ENCODE measurements at places on chromosomes 1 and 21. TPM values are rescaled to one million over a fixed set of nuclear protein-coding genes. Genes with fewer than 3 reads are reported as not detected.

- DNase-seq = no peak
- no peak overlapping the region for H3K4me3 ChIP-seq
- H3K4me1 ChIP-seq = peaks cover 25% of the 10 kb centered on the region
- no peaks in the 10 kb centered on the region for H3K27me3 ChIP-seq
- no peak overlapping the region for H3K27ac ChIP-seq
- peaks cover 24% of the 10 kb centered on the region for H3K36me3 ChIP-seq
Observed at GRCh38 chr1:12339396-12339795, 109.6 kb downstream of the VPS13D start.

- no peaks in the 10 kb centered on the region for H3K27me3 ChIP-seq
- no peak for DNase-seq
- no peak overlapping the region for H3K4me3 ChIP-seq
- H3K4me1 ChIP-seq = peaks cover 10% of the 10 kb centered on the region
- H3K27ac ChIP-seq = no peak overlapping the region
- H3K36me3 ChIP-seq = no peaks in the 10 kb centered on the region
Observed at GRCh38 chr1:236417336-236417735, 23.2 kb downstream of the EDARADD start.

- peaks cover 56% of the 10 kb centered on the region for H3K4me1 ChIP-seq
- no peak overlapping the region for H3K27ac ChIP-seq
- no peaks in the 10 kb centered on the region for H3K27me3 ChIP-seq
- peaks cover 31% of the 10 kb centered on the region for H3K36me3 ChIP-seq
Observed at GRCh38 chr1:51871351-51871975, 7.1 kb downstream of the NRDC start.

- no peak for DNase-seq
- no peak overlapping the region for H3K27ac ChIP-seq
- peaks cover 53% of the 10 kb centered on the region for H3K27me3 ChIP-seq
- peaks cover 1% of the 10 kb centered on the region for H3K36me3 ChIP-seq
Observed at GRCh38 chr1:11482701-11483479, 3.9 kb downstream of the DISP3 start.

DNA sequence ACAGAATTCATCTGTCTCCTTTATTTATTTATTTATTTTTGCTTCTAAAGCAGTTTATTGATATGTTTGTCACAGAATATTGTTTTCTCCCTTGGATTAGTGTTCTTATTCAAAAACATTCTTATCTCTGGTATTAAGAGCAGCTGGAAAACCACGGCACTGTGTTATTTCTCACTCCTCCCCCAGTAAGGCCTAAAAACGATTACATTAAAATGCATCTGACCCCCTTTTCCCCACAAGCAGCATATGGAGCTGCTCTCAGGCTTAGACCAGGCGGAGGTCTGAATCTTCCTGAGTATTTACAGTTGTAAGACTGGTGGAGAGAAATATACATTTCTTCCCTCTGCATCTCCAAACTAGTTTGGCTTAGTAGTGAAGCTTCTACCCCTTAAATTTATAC, 86.8 kb downstream of the HLX start:
- H3K36me3 ChIP-seq = no peaks in the 10 kb centered on the region
- no peak overlapping the region for H3K27ac ChIP-seq
- H3K4me1 ChIP-seq = no peaks in the 10 kb centered on the region
- no peak for DNase-seq
- H3K27me3 ChIP-seq = no peaks in the 10 kb centered on the region

DNA sequence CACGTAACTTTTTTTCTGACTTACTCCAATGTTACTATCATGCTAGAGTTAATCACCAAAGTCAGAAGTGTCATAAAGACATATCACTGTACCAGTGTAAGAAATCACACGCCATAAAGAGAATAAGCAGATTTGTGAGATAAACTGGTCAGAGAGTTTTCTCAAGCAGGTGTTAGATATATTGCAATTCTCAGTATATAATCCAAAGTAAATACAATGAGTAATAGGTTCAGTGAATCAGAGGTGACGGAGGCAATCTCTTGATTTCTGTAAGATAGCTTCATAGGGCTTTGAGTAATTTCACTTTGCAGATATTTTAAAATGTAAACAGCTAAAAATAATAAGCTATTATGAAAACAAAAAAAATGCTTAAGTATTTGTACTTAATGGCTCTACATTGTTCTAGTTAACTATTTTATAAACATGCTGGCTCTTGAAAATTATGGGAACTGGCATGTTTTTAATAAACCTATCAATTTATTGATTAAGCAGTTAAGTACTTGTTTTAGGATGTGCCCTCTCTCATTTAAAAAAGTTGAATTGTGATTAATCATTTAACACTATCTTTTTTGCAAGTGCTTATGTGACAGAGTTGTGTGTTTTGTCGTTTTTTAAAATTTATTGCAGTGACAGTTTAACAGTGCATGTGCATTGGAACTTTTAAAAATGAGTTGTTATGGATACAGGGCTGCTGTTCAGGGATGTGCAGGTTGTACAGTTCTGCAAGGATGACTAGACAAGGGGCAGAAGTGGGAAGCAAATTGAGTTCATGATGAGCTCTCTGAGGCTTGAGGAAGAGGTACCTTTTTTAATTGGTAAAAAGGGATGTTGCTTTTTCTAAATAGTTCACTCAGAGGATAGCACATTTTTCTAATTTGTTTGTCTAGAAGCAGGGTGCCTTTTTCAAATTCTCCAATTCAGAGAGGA, 119.1 kb downstream of the USP25 start:
- H3K4me1 ChIP-seq = no peaks in the 10 kb centered on the region
- H3K36me3 ChIP-seq = peaks cover 15% of the 10 kb centered on the region
- H3K4me3 ChIP-seq = no peak overlapping the region

- H3K27ac ChIP-seq = no peak overlapping the region
- no peak for DNase-seq
- no peaks in the 10 kb centered on the region for H3K36me3 ChIP-seq
Observed at GRCh38 chr1:178361847-178362246, 134.9 kb downstream of the CLEC20A start.

DNA sequence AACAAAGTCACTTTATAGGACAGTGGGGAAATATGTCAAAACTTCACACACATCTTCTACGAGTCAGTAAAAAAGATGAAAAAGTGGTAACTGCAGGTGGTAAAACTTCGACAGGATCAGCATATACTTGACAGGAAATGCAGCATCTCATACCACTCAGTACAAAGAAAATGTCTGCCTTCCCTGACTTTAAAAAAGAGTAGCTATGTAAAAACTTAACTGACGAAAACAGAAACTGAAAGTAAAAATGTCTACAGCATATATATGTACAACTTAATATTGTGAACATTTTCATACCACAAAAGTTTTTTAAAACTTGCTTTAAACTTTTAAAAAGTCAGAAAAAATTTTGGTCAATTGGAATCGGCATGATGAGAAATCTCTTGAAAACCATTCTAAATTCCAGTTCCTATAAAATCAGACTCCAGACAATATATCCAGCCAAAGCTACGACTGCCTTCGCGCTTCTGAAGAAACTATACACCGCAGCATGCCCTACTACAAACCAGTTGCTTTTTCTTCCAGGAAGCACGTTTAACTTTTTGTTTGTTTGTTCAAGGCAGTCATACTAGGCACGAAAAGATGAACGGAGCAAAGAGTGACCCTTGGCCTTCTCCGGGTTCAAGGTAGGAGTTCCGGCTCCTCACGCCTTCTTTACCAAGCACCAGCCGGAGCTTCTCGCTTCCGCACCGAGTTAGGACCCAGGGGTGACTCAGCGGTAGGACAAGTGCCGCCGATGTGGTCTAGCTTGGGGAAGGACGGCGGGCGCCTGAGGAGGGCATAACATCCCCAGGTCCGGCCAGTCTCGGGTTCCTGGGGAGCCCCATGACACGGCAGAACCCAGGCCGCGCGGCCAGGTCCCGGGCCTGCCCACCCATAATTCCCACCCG, 612 bp downstream of the PSMA5 start:
- H3K27me3 ChIP-seq = no peaks in the 10 kb centered on the region
- H3K4me3 ChIP-seq = peak overlapping the region; percentile 90
- H3K36me3 ChIP-seq = peaks cover 28% of the 10 kb centered on the region
- peak; percentile 84 for DNase-seq
- peaks cover 39% of the 10 kb centered on the region for H3K4me1 ChIP-seq

DNA sequence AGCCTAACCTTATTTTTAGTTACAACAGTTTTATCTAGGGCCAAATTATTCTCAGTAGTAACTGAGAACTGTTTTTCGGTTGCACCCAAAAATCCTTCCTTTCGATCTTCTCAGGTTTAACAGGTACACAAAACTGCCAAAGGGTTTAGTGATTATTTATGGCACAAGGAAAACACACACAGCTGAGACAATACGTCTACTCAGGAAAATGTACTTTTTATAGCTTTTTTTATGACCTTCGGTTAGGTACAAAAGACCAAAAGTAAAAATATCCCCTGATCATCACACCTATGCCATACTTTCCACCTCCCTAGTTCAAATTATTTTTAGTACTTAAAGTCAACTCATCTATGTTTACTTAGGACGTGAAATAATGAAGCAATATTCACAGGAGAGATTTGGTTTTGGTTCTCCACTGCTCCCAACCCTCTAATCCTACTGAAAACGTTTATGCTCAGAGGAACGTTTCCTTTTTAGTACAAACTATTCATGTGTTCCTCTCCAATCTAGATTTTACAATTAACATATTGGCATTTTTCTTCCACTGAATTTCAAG, 48.7 kb downstream of the TTLL7 start:
- H3K36me3 ChIP-seq = no peaks in the 10 kb centered on the region
- H3K4me3 ChIP-seq = no peak overlapping the region
- DNase-seq = no peak
- H3K27me3 ChIP-seq = peaks cover 5% of the 10 kb centered on the region
- H3K27ac ChIP-seq = no peak overlapping the region

- H3K27ac ChIP-seq = no peak overlapping the region
- DNase-seq = no peak
- H3K4me3 ChIP-seq = no peak overlapping the region
Observed at GRCh38 chr21:15496911-15497310, 232.9 kb upstream of the USP25 start.

The KCNT2 gene
- not detected for total RNA-seq

The EMC1 gene
- total RNA-seq = 31.5 TPM

The UBASH3A gene
- 89.5 TPM for total RNA-seq

The LCE3E gene
- not detected for total RNA-seq

The HPDL gene
- 23.4 TPM for total RNA-seq

The FMO5 gene
- 0.66 TPM for total RNA-seq

The TNFRSF4 gene
- 8.1 TPM for total RNA-seq

Measured in activated CD8-positive, alpha-beta memory T cell treated with anti-CD3 and anti-CD28 coated beads, Interleukin-2, amount 10 ng/mL, durations not matched to agents 7 days and 5 days (primary cell).